ENCODE measurements at places on chromosomes 4 and X.

GRCh38 chr4:113555868-113556267, 205.7 kb downstream of the CAMK2D start:
- no peak for DNase-seq

GRCh38 chr4:41144812-41145211, 69.5 kb downstream of the APBB2 start:
- no peak for DNase-seq

GRCh38 chr4:53189011-53189410, 176.8 kb downstream of the SCFD2 start:
- no peak for DNase-seq

DNA sequence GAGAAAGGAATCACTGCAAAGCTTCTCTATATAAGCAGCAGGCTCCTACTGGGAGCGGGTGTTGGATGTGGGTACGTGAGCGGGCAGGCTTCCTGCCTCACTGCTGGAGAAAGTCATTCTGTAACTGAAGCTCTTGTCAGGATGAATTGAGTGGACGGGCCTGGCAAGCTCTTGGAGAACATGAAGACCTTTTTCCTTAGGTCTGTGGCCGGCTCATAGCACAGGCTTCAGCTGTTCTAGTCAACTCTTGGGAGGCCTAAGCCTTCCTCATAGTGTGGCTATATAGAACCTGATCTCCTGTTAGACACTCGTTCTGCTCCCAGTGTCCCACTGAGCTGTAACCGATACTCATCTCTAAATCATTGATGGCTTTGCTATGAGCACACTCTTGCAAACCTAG, 108.2 kb upstream of the GPC4 start:
- no peak for DNase-seq

DNA sequence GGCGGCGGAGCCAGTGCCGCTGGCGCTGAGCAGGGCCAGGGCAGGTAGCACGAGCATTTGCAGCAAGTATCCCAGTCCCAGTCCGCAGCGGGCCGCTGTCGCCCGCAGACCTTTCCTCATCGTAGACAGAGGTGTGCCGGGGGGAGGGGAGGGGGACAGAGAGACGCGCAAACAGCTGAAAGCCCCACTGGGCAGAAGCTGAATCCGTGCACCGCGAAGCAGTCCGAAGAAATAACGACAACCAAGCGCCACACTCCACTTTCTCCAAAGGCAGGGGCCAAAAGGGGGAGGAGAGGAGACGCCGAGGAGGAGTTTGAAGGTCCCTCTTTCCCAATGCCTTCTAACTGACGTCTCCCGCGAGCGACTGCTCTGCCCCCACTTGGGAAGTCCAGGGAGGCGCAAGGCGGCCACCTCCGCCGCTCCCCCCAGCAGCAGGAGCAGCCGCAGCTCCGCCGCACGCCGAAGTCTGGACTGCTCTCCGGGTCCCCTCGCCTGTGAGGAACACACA, at the start of gene UNC5C:
UNC5C (minus strand) TSS at position 236 of the 508 bp plus-strand sequence.
- DNase-seq, result no peak

DNA sequence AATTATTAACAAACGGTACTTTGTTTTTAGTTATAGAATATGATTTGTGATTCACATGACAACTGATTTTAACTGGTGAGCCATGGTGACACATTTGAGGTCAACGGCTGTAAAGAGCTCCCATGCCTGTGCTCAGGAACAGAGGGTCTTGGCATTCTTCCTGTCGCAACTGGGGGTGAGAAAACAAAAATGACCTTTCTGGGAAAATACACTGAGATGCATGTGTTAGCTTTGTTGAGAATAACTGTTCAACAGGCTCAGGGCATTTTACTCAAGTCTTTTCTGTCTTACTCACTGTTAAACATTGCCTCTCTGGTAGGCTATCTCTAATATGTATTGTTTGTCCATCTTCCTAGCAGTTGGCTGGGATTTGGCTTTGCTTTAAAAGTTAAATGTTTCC, 57.1 kb upstream of the HPGD start:
- DNase-seq, result no peak

DNA sequence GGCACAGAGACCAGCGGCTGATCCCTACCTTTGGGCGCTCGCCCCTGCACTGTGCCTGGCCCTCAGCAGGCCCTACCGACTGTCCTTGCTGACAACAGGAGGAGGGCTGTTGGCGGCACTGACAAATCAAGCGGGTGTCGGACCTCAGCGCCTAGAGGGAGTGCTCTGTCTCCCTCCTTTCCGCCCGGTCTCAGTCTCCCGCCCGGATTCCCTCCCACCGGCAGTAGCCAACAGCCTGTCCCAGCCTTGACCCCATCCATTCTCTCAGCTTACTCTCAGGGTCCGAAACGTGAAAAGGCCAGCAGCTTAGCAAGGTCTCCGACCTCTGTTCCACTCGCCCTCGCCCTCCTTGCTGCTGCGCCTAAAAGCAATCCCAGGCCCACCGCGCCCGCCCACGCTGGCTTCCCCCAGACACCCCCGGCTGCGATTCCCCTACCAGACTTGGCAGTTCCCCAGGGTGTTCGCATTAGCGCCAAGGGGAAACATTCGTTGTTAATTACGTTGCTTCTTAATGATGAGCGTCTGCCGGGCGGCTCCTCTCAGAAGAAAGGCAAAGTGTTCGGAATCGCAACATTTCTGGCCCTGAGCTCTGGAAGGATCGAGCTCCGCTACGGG, 96.2 kb downstream of the SOWAHB start:
- no peak for DNase-seq

DNA sequence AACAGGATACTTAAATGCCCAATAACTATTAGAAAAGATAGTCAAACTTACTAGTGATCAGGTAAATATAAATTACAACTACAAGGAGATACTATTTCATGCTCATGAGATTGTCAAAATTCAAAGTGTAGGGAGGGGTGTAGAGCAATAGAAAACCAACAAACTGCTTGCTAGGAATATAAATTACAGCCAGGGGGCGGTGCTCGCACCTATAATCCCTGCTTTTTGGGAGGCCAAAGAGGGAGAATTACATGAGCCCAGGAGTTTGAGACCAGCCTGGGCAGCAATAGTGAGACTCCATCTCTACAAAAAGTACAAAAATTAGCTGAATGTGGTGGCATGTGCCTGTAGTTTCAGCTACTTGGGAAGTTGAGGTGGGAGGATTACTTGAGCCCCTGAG, 556.5 kb upstream of the NR3C2 start:
- DNase-seq, result no peak

DNA sequence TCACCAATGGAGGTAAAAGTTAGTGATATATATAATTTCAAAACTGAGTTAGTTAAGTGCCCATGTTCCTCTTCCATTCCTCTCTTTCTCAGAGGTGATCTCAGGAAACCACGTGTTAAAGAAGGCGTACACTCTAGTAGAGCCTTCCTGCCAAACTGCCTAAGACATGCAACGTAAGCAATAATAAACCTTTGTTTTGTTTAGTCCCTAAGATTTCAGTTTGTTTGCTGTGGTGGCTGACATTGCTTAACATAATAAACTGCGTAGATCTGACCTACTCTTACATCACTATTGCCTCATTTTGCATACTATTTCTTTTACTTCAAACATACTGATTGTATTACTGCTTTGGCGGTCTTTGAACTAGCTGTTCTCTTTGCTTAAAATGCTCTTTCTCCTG, 99.2 kb downstream of the JADE1 start:
- no peak for DNase-seq

DNA sequence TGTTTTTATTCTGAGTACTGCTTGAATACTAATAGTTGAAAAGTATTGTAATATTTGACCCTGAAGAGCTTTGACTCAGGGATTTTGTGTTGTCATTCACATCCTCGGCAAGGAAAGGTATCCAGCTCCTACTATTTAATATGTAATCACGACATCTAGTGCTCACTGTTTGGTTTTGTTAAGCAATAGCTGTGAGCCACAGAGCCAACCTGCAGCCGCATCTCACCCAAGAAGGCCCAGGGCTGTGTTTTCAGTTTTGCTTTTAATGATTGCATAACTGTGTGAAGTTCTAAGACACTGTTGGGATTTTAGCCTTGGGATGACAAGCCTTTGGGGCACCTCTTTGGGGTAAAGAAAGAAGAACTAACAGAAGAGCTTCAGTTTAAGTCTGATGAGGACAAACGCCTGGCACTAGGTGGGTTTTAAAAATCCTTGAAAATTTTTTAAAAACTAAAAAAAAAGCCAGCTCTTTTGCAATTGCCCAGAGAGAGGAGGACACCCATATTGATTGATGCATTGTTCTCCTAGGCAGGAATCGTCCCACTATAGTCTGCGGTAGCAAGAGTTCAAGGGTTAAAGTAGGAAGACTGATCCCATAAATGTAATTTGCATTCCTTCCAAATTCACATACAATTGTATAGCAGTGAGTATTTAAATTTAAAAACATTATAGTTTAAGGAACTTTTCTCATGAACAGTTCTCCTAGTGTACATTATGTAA, 157.8 kb downstream of the RELL1 start:
- no peak for DNase-seq

- no peak for DNase-seq
Observed at GRCh38 chr4:140252742-140253555, 99.0 kb upstream of the MAML3 start.

DNA sequence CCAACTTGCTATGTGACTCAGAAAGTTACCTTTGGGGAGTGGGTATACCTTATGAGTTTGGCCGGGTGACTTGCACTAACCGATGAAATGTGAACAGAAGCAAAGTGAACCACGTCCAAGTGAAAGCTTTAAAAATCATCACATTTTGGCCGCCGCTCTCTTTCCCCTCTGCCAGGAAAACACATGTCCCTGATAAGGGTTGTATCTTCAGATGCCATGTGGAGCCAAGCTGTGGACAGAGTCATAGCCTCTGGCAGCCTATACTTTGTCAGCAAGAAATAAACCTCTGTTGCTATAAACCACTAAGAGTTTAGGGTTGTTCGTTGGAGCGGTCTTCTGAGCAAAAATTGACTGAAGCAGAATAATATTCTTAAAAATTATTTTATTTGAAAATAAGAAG, 92.3 kb downstream of the PRDM5 start:
- DNase-seq, result no peak

- no peak for DNase-seq
Observed at GRCh38 chr4:151323667-151324066, 1.7 kb downstream of the SH3D19 start.

DNA sequence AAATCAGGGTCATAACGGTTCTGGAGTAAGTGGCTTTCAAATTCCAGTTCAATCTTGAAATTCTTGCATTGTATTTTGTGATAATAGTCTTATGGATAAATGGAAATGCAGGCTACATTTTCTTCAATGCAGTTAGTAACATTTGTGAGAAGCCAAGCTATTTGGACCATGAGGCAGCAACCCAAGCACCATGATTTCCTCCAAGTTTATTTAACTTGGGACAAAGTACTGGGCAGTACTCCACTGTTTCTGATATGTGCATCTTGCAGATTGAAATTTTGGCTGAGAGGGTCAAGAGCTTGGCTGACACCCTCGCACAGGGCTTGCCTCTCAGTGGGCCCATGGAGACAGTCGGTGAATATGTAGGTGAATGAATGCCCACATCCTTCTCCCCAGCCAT, 39.9 kb downstream of the CNGA2 start:
- DNase-seq, result no peak

- no peak for DNase-seq
Observed at GRCh38 chrX:149296092-149296491, 209.0 kb downstream of the IDS start.

GRCh38 chr4:128384091-128384520, 96.5 kb upstream of the PGRMC2 start:
- DNase-seq, result no peak

DNA sequence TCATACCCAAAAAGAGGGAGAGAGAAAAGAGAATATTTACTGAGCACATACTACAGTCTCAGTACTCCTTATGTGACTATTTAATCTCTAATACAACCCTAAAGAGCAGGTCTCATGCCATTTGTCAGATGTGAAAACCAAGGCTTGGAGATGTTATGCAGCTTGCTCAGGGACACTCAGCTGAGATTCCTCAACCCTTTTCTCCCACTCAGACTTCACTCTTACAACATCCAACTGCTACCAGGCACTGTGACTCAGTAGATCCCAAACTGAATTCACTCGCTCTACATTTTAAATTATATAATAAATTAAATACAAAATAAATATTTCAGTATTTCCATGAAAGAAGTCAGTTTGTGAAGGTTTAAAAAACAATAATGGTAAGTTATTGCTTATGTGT, 53.7 kb downstream of the TSPAN5 start:
- DNase-seq, result no peak

DNA sequence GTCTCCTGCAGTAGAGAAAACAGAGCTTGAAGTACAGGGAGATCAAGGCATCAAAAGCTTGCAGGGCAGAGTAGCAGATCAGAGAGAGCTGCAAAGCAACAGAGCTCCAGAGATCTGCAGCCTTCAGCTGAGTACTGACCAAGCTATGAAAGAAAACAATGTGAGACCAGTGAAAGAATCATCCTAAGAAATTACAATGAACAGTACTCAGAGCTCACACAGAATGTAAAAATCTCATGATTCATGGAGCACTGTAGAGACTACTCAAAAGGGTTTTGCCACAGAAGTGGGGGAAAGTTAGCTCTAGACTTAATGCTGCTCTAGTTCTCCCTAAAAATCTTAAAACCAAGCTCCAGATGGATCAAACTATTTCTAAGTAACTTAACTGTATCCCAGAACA, 80.0 kb upstream of the MAB21L2 start:
- no peak for DNase-seq

DNA sequence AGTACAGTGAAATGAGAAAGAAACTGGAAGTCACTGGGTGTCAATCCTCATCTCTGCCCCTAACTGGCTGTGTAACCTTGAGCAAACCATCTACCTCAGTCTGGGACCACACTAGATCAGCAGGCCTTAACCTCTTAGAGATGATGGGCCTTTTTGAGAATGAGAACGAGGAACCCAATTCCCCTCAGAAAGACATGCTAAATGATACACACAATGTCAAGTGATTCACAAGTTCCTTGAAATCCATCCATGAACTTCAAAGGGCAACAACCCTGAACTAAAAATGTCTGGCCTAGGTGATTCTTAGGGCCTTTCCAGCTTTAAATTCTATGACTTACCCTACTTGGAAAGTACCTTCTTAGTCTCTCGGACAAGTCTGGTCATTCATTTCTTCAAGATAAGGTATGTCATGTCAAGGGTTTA, 47.4 kb downstream of the ACSL4 start:
- DNase-seq, result no peak

- DNase-seq, result no peak
Observed at GRCh38 chr4:72887152-72887551, 182.4 kb downstream of the COX18 start.

GRCh38 chr4:137651128-137651527, 118.8 kb upstream of the PCDH18 start:
- no peak for DNase-seq

GRCh38 chrX:77167993-77168392, 279.2 kb upstream of the FGF16 start:
- no peak for DNase-seq

DNA sequence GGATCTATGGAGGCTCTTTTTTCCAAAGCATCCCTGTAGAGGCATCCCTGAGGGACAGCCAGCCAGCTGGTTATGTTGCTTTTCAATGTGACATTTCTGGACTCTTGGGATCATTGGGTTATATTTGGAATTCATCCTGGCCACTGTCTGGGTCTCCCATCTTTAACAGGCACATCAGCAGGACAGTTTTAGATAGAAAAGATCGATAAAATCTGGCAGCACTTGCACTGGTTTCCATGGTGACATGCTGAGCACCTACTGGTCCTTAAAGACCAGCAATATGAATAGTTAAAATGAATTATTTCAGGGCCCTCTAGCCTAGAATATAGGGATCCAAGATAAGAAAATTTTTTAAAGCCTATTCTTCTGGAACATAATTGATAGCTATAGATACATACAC, 151.6 kb downstream of the KDR start:
- no peak for DNase-seq

GRCh38 chr4:41784191-41784979, 35.9 kb upstream of the PHOX2B start:
- DNase-seq, result no peak

GRCh38 chr4:151862766-151863165, 102.0 kb upstream of the GATB start:
- no peak for DNase-seq

- DNase-seq, result no peak
Observed at GRCh38 chr4:140330311-140330900, 43.0 kb upstream of the SCOC start.
